ENCODE measurements at places on chromosomes 11 and 22.

DNA sequence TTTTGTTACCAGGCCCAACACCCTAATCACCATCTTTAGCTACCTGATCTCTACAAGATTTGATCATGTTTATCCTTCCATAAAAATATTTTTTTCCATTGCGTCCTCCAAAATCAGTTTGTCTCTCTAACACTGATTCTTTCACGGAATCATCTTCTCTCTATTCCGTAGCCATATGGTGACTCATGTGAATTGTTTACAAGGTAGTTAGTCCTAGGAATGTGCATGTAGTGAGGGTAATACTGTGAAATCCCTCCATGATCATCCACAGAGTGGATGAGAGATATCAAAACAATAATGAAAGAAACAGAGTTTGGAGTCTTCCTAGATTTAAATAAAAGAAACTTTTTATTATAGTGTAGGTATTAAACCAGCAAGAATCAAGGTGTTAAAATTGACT is 230.2 kb downstream of the METTL15 start:
- no peak for DNase-seq

GRCh38 chr11:21121991-21122390 is 452.6 kb downstream of the NELL1 start:
- no peak for DNase-seq

DNA sequence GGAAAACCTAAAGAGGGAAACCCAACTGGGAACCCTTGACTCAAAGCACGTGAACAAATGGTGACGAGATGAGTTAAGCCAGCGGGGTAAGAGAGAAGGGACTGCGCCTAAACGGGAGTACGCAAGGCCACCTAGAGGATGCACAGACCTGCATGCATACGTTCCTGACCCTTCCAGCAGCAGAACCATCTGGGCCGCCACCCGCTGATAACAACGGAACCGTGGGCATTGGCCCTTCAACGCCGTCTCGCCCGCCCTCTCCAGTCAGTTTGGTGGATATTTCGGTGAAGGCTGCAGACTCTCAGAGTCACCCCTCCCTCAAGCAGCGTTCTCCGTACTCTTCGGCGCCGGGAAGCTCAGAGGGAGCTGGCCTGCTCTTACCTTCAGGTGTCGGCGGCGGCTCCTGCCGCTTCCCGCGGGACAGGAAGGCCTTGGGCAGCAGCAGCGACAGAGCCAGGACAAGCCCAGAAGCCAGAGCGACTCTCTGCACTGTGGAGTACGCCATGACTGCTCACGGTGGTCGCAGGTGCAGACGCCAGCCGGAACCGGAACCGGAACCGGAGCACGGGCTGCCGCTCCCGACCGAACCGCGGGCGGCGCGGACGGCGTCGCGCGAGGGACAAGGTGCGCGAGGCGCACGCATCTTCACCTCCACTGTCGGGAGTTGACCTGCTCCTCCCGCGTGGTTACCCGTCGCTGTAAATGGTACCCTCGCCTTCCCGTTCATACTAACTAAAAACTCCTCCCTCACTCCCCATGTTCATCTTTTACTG is at the start of gene RIC3:
Gene RIC3, minus strand, starts transcription at position 541 of the 773 bp plus-strand sequence. Its CDS starts 36 bp downstream, at position 505.
- DNase-seq, result no peak

DNA sequence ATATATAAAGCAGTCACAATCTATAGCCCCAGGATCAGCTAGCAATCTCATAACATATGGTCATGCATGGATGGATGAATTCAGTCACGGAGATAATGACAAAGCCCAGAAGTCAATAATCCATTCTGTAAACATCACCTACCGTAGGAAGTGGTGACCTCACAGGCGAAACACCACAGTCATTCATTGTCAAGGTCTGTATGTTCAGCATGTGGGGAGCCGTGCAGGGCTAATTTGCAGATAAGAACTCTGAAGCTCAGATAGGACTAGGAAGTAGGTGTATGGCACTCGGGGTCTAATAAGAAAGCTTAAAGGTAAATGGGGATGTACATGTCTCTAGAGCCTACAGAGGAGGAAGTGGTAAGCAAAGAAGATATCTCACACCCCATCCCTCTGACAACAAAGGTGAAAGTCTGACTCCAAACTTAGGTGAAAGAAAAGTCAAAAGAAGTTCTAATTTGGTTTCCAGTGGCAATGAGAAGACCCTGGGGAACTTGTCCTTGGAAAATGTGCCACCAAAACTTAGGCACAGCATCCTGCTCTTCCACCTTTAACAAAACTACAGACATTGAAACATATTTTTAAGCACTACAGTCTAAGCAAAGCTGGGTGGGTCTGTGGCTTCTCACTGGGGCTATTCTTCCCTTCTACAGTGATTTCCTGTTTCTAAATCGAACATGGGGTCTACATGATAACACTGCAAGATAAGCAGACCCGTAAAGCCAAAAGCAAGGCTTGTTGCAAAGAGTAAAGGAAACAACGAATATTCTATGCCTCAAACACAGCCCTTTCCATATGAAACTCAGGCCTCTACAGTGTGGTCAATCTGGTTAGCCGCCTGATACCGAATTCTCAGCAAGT is 5.2 kb downstream of the CRTAM start:
- no peak for DNase-seq

- DNase-seq, result no peak
Measured at GRCh38 chr11:116773203-116774097, 663 bp upstream of the BUD13 start.

- no peak for DNase-seq
Measured at GRCh38 chr11:35954205-35954604, 10.3 kb downstream of the LDLRAD3 start.

DNA sequence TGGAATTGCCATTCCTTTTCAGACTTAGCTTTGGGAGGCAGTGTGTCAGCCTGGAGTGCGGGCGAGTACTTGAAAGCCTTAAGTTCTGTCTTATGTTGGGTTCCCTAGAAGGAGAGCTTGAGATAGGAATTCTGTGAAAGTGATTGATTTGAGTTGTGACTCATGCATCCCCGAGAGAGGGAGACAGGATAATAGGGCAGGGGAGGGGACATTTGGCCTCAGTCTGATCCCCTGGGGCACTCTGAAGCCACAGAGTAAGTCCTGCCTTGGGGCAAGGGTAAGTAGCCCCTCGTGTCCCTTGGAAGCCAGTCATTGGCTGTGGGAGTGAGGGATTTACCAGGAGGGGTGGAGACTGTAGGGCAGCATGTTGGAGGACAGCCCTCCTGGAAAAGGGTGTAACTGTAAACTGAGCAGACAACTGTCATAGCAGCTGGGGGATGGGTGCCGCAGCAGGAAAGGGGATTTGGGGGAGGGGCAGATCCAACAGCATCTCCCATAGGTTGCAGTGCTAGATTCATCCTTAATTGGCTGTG is 44.0 kb downstream of the KIAA1671 start:
- no peak for DNase-seq

DNA sequence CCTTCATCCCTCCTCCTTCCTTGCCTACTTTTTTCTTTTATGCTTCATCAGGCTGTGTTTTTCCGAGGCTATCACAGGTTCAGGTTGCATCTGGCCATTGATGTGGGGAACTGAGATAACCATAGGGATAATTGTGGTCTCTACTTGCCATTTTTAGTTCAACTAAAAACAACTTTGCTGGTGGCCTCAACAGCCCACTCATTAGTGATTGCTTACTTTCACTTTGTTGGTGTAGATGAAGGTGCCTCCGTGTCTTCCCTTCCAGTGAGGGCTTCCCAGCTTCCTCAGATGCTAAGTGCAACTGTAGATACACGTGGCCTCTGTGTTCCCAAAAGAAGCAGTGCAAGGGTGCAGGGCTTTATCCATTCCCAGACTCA is 35.0 kb downstream of the KCNJ1 start:
- no peak for DNase-seq

GRCh38 chr11:131423688-131424087 is 53.3 kb downstream of the NTM start:
- no peak for DNase-seq

GRCh38 chr11:128715691-128716561 is 22.1 kb downstream of the FLI1 start:
- no peak for DNase-seq

GRCh38 chr11:61609000-61609979 is 28.4 kb upstream of the SYT7 start:
- no peak for DNase-seq

All from Panc1 (cell line).